ENCODE measurements at places on chromosomes 16 and 17.
A peak's percentile ranks its signal among the peaks of the same experiment; 100 is the strongest.

GRCh38 chr17:42673885-42674754 is 2.7 kb downstream of the PLEKHH3 start:
- DNase-seq: peak; percentile 61

GRCh38 chr17:8696906-8697305 is 47.7 kb downstream of the CCDC42 start:
- no peak for DNase-seq

- DNase-seq: no peak
Observed at GRCh38 chr17:16987066-16987829, 15.3 kb upstream of the TNFRSF13B start.

DNA sequence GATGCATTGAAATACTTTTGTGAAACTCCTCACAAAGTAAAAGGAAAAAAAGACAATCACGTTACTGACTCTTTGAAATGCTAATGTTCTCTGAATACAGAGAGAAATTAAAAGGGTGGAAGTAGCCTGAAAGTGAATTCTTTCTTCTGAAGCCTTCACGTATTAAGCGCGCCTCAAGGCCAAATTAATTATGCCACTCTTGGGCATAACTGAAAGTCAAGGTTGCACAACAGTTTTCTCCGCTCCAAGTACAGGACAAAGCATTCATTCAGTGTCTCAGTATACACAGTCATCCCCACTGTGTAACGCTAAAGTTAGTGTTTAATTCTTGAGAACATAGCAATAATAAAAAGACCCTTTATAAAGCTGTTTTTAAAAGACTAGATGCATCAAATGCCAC is 21.5 kb downstream of the PARN start:
- no peak for DNase-seq

GRCh38 chr17:17231621-17232302 is 5.2 kb downstream of the FLCN start:
- no peak for DNase-seq

DNA sequence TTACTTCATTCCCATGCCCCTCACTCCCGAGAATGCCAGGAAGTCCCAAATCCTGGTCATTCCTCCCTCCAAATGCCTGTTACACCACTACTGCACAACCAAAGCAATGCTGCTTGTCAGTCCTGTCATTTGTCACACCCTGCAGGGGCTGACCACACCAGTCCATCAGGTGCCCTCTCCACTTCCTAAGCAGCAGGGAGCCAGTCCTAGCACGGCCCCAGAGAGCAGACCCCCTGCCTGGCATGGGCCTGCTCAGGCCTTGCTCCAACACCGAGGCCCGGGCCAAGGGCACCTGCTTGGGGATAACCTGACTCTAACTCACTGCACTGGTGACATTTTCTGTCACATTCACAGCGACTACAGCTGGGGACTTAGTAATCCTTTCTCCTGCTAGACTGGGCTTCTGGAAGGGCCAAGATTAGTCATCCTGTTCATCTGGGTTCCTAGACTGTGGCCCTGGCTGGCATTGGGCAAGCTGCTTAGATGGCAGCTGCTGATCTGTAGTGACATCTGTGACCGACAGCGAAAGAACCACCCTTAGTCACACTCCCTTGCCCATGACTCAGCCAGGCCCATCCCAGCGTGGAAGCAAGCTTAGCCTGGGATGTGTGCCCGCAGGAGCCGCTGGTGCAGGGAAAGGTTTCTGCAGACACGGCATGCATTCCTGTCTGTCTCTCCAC is 5.4 kb downstream of the ALYREF start:
- peak; percentile 38 for DNase-seq

- no peak for DNase-seq
Observed at GRCh38 chr16:49698453-49698815, 157.5 kb downstream of the ZNF423 start.

- no peak for DNase-seq
Observed at GRCh38 chr17:51463353-51463752, 203.0 kb downstream of the UTP18 start.

DNA sequence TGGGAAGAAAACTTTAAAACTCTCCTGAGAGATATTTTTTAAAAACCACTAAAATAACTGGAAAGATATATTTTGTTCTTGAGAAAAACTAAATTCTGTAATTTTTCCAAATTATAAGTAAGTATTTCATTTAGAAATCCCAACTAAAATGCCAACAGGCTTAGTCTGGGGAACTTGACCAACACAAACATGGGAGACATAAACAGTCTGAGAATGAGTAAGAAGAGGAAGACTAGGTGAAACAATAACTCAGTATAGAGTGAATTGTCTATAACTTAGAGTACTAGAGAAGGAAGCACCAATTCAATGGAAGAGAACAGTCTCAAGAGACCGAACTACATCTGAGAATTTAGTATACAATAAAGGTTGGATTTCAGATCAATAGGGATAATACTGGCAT is 2.9 kb downstream of the CMTM1 start:
- DNase-seq: peak; percentile 58

GRCh38 chr16:66275775-66276428 is 90.6 kb upstream of the CDH5 start:
- DNase-seq: peak; percentile 57

DNA sequence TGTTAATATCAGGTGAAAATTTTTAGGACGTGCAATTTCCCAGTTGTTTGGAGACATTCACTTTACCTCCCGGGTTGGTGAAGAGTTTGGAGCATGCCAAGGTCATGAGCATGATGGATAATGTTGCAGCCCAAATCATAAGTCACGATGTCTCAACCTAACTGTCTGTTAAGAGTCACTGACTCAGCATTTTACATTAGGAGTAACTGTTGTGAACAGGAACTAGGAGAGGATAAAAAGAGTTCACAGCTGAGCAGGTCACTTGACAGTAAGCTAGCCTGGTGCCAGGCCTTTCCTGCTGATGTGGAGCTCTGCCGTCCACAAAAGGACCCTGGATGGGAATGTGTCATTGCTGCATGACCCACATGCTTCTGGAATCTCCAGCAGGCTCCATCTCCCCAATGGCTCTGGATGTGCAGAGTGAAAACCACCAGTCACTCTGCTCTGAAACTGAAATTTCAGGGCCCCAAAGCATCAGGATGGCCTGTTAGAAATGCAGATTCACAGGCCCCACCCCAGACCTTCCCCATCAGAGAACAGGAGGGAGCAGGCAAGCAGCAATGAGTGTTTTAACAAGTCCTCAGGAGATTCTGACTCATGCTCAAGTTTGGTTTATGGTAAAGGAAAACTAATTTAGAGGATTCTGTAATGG is 371.6 kb upstream of the MAF start:
- DNase-seq: no peak

- no peak for DNase-seq
Observed at GRCh38 chr16:79845734-79846135, 245.2 kb upstream of the MAF start.

GRCh38 chr17:71111934-71112333 is 942.6 kb downstream of the KCNJ2 start:
- no peak for DNase-seq

- peak; percentile 87 for DNase-seq
Observed at GRCh38 chr16:84819644-84820304, at the start of gene CRISPLD2. Gene CRISPLD2, plus strand, starts transcription at chr16:84819985. Its CDS starts 18,511 bp downstream, at chr16:84838496.

GRCh38 chr16:14309906-14310305 is 238.8 kb downstream of the MRTFB start:
- peak; percentile 85 for DNase-seq

- peak; percentile 54 for DNase-seq
Observed at GRCh38 chr17:49952209-49952911, 16.6 kb upstream of the DLX4 start.

GRCh38 chr16:89575247-89576152 is at the start of gene CPNE7:
Gene CPNE7, plus strand, starts transcription at chr16:89575758. Its CDS starts 140 bp downstream, at chr16:89575898.
- peak; percentile 41 for DNase-seq

DNA sequence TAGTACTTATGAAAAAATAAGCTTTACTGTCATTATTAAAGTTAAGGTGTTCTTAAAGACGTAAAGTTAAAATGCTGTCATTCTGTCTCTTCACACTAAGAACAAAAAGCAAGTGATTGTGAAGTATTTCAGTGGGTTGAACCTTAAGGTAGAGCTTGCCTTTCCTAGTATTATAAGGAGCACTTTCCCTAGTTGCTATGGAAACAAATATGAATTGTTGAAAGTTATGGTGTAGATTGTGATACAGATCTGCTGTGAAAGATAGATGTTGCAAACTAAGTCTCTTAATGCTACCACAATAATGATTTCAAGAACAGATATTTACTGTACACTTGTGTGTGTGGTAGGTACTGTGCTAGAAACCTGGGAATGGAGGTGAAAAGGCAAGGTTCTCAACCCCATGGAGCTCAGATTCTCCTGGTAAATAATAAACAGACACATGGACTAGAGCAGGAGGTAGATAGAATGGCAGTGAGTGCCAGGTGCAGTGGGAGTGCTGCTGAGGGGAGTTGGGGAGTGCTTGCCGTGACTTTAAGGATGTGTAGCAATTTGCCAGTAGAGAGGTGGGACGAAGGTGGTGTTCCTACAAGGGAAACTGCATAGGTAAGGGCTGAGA is 34.7 kb downstream of the MRTFB start:
- no peak for DNase-seq

DNA sequence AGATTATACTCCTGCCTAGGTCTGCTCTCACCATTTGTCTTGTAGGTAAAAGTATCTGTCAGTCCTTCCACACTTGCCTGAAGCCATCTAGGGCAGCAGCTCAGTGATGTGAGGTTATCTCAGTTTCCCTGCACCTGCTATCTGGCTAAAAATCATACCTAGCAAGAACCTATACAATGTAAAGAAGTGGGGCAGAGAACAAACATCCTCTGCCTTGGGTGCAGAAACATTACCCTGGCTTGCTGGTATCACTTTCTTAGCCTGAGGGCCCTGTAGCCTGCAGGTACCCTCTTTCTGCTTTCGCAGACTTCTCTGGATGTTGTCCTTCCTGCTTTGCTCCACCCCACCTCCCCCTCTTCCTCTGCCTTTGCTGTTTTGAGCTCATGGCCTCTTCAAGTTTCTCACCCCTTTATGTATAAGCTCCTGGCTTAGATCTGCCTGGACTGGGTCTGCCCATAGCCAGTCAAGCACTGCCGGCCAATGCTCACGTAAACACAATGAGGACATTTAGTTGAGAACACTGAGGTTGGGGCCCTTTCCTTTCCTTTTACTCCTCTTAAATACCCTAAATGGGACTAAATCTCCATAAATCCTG is 8.7 kb upstream of the SDK2 start:
- DNase-seq: no peak

DNA sequence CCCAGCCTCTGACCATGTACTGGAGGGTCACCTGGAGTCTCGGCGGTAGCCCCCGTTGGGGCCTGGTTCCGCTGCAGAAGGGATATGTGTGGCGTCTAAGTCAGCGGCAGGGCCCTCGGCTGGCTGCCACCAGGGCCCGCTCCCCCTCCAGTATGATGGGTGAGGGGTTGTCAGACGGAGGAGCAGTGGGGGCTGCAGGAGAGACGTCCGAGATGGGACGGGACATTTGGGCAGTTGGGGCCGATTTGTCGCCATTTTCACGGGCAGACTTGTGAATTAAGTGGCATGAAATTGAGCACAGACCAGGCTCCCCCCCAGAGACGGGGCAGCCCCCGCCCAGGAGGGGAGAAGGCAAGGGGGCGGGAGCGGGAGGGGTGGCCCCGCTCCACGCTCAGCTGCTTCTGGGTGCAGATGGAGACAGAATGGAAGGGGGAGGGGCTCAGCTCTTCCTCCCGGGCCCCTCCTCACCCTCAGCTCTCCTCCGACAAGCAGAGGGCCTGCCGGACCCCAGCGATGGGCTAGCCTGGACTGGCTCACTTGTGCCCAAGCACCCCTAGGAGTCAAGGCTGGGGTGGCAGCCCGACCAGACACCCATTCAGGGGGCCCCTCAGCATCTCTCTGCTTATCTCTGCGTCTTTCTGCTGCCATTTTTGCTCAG is 52.7 kb upstream of the LHX1 start:
- no peak for DNase-seq

DNA sequence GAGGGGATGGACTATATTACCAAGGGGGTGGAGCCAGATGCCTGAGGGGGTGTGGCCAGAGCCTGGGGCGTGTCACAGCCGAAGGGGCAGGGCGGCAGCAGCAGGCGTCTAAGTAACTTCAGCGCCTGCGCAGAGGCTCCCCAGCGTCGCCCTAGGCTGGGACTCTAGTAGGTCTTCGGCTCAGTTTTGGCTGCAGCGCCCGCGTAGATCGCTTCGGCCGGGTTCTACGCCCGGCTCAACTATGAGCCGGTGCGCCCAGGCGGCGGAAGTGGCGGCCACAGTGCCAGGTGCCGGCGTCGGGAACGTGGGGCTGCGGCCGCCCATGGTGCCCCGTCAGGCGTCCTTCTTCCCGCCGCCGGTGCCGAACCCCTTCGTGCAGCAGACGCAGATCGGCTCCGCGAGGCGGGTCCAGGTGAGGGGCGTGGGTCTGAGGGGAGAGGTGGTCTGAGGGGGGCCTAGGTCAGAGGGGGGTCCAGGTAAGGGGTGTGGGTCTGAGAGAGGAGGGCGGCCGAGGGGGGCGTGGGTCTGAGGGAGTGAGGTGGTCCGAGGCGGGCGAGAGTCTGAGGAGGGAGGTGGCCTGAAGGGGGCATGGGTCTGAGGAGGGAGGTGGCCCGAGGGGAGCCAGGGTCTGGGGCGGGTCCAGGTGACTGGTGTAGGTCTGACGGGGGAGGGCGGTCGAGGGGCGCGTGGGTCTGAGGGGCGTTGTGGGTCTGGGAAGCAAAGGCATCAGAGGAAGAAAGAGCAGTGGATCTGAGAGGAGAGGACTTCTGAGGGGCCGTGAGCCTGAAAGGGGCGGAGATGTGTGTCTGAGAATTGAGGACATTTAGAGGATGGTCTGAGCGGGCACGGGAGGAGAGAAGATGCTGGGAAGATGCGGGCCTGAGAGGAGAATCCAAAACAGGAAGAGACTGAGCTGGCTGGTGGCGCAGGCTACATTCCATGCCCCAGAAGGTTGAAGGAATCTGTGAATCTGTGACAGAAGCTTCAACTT is at the start of gene LPCAT2:
Gene LPCAT2, plus strand, starts transcription at position 132 of the 991 bp plus-strand sequence. Its CDS starts 110 bp downstream, at position 242.
- peak; percentile 72 for DNase-seq

DNA sequence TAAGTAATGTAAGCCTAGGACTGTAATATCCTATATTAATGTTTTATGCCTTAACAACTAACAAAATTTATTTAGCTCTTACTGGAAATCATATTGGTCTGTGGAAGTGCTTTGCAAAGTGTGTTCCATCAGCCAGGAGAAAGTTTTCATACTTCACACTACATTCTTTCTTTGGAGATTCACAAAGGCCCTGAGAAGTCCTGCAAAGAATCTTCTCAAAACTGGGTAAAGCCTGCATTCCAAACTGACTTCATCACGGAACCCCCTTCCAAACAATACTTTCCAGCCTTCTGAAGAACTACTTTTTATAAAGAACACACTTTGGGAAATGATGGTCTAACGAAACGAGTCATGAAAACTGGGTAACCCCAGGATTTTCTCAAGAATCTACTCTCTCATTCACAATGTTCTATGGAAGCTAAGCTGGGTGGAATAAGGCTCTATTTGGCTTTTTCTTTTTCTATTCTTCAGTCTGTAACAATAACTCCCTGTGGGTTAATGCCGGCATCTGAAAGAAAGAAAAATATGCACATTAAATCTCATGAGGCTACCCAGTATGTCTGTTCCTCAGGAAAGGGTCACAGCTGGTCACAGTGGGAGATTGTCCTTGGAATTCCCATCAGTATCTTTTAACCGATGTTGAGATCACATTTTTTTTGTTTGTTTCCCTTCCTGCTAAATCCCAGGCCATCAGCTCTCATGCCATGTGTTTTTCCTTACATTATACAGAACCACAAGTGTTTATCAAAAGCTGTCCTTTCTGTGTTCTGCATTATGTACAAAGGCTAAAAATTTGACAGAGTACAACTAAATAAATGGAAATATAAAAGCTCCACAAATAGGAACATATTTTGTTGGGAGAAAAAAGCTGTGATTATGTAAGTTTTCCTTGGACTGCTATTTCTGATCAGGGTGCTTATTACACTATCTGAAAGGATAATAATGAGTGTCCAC is 12.8 kb upstream of the AKAP1 start:
- DNase-seq: no peak

All from HCEC 1CT (cell line).